Naive thymus-derived CD8-positive, alpha-beta T cell (primary cell): ENCODE measurements at places on chromosomes 1 and 21.

DNA sequence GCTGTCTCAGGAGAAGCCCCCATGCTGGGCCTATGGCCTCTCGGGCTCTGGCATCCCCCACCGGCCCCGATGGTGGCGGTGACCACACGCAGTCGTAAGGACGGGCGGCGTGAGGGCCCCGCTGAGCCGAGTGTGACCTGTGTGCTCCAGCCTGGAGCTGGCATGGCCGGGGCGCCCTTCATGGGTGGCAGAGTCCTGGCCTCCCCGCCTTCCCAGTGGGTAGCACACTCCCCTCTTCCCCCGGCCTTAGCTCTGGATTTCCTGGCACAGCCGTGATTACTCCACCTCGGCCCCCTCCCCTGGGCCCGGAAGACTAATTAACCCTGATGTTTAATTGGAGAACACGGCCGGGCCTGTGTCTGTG lies 44.6 kb downstream of the SLX9 start:
- DNase-seq, result no peak

DNA sequence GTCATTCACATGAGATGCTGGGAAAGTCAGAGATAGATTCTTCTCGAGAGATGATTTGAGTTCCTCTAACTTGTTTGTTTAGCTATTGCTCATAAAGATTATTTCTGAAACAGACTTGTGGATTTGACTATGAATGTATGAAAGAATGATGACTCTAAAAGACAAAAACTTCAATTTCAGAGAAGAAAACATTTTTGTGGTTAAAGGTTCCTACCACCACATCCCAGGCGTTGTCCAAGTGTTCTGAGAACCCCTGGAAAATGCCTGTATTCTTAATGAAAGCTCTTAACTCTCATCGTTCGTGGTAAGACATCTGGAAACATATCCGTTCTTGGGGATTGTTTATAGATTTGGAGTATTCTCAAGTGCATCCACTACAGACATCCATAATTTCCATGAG lies 228.7 kb downstream of the BARHL2 start:
- no peak for DNase-seq

DNA sequence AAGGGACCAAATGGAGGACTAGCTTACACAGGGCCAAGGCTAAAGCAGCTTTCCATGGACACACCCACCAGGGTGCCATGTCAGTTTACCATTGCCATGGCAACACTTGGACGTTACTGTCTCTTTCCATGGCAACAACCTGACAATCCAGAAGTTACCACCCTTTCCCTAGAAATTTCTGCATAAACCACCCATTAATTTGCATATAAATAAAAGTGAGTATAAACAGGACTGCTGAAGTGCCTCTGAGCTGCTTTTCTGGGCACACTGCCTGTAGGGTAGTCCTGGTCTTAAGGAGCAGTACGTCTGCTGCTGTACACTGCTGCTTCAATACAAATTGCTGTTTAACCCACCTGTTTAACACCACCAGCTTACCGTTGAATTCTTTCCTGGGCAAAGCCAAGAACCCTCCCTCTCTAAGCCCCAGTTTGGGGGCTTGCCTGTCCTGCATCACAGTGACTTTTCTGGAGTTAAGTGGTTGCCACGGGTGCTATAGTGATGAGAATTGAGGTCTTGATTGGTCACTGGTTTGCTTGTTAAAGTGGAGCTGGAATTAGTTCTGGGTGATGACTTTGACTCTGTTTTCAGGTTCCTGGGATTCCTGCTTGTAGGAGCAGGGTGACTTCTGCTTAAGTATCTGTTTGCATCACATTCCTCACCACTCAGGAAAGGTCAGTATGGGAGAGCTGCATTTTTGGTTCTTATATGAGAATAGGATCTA lies 83.2 kb downstream of the CLDN17 start:
- DNase-seq, result no peak

- DNase-seq, result no peak
Observed at GRCh38 chr1:178916448-178917174, 45.7 kb upstream of the ANGPTL1 start.

GRCh38 chr1:55311057-55311641 lies 96.0 kb upstream of the USP24 start:
- no peak for DNase-seq

DNA sequence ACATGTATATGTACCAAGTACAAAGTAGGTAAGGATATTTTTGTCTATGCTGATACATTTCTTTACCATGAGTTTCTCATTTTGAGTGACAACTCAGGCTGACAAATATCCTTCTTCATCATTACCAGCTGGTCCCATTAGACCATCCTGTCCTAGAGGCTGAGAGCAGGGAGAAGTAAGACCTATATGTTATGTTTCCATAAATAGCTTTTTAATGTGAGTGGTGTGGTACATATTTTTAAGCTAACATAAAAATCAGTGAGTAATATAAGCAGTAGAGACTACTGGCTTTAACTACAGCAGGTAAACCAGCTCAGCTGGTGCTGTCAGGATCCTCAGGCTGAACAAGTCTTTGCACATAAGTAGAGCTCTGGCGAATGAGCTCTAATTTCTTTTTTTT lies 62.4 kb downstream of the CLEC20A start:
- no peak for DNase-seq

GRCh38 chr1:208438112-208438699 lies 194.0 kb upstream of the PLXNA2 start:
- DNase-seq, result no peak

GRCh38 chr1:57142169-57142568 lies 176.4 kb upstream of the C8B start:
- no peak for DNase-seq

DNA sequence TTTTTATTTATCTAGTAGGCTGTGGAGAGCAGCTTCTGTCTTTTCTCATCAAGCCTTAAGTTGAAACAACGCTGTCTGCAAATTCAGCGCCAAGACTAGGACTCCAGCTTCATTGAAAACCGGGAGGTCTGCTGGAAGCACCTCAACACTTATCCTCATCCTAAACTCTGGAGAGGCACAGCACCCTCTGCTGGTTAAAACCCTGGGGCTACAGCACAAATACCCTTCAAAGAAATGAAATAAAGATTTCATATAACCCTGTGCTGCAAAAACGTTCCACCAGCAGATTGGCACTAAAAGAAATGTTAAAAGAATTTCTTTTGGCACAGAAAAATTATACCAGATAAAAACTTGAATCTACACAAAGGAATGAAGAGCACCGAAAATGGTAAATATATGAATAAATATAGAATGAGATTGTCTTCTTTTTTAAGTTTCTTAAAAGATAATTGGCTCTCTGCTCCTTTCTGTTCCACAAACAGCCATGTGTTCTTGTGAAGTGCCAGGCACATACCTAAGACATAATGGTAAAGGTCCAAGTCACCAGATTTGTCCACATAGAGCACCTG lies 227.7 kb upstream of the SAMSN1 start:
- peak; percentile 34 for DNase-seq

DNA sequence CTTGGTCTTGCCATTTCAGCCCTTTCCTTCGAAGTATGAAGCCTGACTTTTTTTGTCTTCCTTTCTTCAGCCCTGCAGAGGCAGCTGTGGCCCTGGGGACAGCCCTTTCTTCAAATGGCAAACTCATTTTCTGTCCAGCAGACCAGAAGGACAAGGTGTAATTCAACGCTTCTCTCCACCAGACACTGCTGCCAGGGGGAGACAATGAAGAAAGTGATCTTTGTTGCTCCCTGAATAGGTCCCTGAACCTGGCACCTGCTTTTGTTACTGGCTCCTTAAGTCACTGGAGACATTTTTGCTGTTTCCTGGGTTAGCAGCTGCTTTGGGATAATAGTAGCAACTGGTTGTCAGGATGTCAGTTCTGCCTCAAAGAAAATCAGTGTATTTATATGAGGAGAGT lies 50.8 kb upstream of the MACF1 start:
- DNase-seq, result no peak

GRCh38 chr1:201270616-201271390 lies 12.5 kb upstream of the PKP1 start:
- no peak for DNase-seq

- DNase-seq, result no peak
Observed at GRCh38 chr1:206953126-206953525, 6.9 kb upstream of the PIGR start.

- DNase-seq, result no peak
Observed at GRCh38 chr21:26055841-26056264, 114.7 kb downstream of the APP start.

DNA sequence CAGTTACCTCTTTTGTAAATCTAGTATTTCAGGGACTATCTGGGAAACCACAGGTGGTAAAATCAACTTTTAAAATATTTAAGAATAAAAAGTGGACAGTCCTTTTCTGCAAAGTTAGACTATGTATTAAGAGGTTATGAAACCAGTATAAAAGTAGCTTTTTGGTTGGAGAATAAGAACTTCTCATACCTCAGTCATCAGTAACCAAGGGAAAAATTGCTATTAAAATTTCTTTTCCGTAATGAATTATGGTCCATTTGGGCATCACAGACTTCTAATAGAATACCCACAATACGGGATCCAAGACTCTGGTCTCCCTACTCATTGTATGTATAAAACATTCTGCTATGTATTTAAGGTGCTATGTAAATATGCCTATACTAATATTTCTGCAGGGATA lies 51.9 kb downstream of the ABL2 start:
- DNase-seq, result no peak

DNA sequence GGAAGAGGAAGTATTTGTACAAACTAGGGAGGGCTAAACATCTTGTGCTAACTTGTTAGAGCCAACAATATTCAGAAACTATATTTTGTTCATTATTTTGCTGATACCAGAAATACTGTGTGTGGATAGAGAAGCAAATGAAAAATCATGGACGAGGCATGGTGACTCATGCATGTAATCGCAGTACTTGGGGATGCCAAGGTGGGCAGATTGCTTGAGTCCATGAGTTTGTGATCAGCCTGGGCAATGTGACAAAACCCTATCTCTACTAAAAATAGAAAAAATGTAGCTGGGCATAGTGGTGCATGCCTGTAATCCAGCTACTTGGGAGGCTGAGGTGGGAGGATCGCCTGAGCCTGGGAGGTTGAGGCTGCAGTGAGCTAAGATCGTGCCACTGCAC lies 13.4 kb downstream of the LRRC41 start:
- DNase-seq, result no peak

GRCh38 chr1:14598498-14599182 lies at the start of gene KAZN:
TSS of gene KAZN (plus strand) at chr1:14598685.
- no peak for DNase-seq

- no peak for DNase-seq
Observed at GRCh38 chr1:1298861-1299685, 8.7 kb downstream of the ACAP3 start.

DNA sequence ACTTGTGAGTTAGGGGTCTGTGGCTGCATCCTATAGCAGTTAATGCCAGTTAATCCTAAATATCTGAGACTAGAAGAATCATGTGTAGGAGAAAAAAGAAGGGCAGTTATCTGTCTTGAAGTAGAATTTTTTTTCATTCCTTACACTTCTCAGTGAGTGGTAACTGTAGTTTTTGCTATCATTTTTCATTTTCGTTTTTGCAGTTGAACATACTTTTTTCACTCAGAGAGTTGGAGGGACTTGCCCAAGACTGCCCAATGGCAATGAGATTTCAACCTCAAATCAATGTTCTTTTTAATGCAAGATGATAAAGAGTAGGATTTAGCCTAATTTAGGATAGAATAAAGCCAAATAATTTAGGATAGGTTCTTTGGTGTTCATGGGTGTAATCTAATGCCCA lies 5.5 kb downstream of the PRDX6 start:
- DNase-seq, result no peak

DNA sequence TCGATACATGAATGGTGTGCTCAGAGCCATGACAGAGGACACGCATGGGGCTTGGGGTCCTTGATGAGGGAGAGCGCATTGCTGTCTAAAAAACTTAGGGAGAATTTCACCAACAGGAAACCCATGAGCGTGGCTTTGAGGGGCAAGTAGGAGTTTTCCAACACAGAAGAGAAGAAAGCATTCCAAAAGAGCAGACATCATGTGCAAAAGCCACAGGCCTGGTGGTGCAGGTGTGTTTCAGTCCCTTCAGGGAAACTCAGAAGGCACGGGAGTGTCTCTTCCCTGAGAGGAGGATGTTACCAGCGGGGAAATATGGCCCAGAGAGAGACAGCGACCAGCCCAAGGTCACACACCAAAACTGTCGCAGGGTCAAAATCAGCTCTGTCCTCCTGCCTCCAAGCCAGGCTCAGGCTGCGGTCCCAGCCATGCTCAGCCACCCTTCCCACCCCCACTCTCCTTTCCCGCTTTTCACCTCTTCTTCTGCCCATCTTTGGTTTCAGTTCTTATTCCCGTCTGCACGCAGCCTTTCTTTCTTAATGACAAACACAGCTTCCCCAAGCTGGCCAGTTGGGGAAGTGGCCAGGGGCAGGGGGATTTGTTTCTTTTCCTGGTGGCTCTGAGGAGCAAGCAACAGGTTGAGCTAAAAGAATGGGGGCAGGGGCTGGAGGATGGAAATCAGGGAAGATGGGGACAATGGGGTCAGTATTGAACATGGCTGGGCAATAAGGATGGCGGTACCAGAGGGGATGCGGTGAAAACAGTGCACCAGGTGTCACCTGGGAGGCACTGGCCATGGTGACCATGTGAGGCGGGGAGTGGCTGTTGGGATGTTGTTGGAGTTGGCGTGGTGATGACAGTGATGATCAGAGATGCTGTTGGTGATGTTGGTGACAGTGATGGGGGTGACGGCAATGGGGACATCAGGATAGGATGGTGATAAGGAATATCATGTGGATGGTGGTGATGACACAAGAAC lies 10.3 kb downstream of the LAPTM5 start:
- no peak for DNase-seq

DNA sequence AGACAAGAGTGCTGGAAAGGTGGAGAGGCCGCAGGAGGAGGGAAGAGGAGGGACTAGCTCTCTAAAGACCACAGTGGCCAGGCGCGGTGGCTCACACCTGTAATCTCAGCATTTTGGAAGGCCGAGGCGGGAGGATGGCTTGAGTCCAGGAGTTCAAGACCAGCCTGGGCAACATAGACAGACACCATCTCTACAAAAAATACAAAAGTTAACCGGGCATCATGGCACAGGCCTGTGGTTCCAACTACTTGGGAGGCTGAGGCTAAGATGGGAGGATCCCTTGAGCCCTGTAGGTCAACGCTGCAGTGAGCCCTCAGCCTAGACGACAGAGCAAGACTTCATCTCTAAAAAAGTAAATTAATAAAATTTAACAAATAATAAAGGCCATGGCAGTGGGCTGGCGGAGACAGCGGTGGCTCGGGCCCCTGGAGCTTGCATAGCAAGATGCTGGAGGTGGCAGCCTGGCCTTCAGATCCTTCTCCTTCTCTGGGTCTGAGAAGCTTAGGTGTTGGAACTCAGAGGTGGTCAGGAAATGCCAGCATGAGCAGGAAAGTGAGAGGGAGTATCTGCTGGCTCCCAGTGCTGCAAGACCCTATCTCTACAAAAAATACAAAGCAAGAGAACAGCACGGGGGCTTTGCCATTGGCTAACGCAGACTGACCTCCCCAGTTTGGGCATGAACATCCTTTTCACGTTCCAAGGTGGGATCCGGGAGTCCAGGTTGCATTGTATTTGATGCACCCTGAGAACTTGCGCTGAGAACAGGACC lies 10.7 kb downstream of the WNT3A start:
- DNase-seq, result no peak

DNA sequence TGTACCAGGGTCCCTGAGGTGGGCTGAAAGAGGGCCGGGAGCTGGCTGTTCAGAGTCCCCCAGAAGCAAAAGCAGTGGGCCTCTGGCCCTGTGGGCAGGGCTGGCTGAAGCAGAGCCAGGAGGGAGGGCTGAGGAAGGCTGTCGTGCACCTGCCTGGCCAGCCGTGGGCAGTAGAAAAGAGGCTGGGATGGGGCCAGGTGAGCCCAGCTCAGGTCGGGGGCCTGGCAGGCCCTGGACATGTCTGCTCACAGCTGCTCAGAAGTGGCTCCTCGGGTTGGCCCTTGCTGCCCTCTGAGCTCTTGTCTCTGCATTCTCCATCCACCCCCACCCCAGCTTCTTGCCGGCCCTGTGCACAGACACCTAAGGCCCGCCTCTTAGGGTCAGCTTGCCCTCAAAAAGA lies 60.0 kb downstream of the TCP10L start:
- no peak for DNase-seq

GRCh38 chr1:109944541-109944940 lies 33.9 kb downstream of the CSF1 start:
- DNase-seq, result no peak
